IMR-90 (cell line): ENCODE measurements at places on chromosomes 3 and 15. TPM values are rescaled to one million over a fixed set of nuclear protein-coding genes. Genes with fewer than 3 reads are reported as not detected.

GRCh38 chr15:68699124-68699880 is 120.5 kb downstream of the CORO2B start:
- H3K36me3 ChIP-seq, result no peaks in the 10 kb centered on the region; the same call in none of the 2 replicates
- H3K4me3 ChIP-seq, result no peak overlapping the region
- no peak for DNase-seq
- H3K27me3 ChIP-seq, result no peaks in the 10 kb centered on the region
- H3K4me1 ChIP-seq, result peaks cover 5% of the 10 kb centered on the region; the same call in 1 of the 2 replicates

GRCh38 chr15:100612539-100612938 is 10.2 kb downstream of the ASB7 start:
- H3K4me1 ChIP-seq, result no peaks in the 10 kb centered on the region
- H3K36me3 ChIP-seq, result peaks cover 25% of the 10 kb centered on the region
- DNase-seq, result no peak
- no peaks in the 10 kb centered on the region for H3K27me3 ChIP-seq
- H3K27ac ChIP-seq, result no peak overlapping the region

- H3K27ac ChIP-seq, result no peak overlapping the region
- peaks cover 8% of the 10 kb centered on the region for H3K27me3 ChIP-seq
- no peak overlapping the region for H3K4me3 ChIP-seq
- no peak for DNase-seq
Observed at GRCh38 chr3:53675942-53676341, 170.3 kb downstream of the CHDH start.

- no peak overlapping the region for H3K4me3 ChIP-seq
- H3K36me3 ChIP-seq, result no peaks in the 10 kb centered on the region
- no peak overlapping the region for H3K27ac ChIP-seq
- peaks cover 26% of the 10 kb centered on the region for H3K27me3 ChIP-seq
Observed at GRCh38 chr15:33234020-33234461, 39.5 kb upstream of the FMN1 start.

- no peaks in the 10 kb centered on the region for H3K27me3 ChIP-seq
- H3K36me3 ChIP-seq, result no peaks in the 10 kb centered on the region
- no peak for DNase-seq
- H3K4me1 ChIP-seq, result no peaks in the 10 kb centered on the region
- H3K4me3 ChIP-seq, result no peak overlapping the region
- no peak overlapping the region for H3K27ac ChIP-seq
Observed at GRCh38 chr3:155254445-155254844, 39.0 kb downstream of the STRIT1 start.

DNA sequence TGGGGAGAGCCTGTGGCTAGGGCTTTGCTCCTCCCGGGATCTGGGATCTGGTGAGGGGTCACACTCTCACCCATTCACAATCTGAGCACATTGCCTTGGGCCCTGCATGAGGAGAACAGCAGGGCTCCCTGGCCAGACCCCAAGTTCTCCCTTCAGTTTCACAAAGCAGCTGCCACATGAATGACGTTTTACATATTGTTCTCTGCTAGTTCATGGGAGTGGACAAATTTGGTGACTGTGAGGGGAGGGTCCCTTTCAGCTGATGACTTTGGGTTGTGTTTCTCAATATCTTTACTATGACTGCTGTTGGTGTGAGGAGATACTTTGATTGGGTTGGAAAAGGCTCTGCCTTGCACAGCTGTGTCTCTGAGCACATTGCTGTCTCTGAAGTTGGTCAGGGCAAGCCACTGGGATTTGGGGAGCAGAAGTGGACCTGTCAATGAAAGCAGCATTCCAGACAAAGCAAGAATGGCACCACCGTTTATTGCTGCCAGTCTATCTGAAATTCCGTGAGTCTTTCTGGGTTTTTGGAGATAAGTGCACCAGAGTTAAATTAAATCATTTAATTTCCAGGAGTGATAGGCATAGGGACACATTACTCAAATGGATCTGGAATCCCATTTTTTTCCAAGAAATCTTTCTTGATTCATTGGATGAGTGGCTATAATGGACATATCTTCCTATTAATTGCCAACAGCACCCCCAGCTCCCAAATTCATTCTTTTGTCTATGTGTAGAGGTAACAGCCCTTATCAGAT is 10.3 kb downstream of the TIMP4 start:
- no peak for DNase-seq
- peaks cover 32% of the 10 kb centered on the region for H3K27me3 ChIP-seq
- no peak overlapping the region for H3K27ac ChIP-seq

- no peaks in the 10 kb centered on the region for H3K36me3 ChIP-seq
- H3K4me1 ChIP-seq, result no peaks in the 10 kb centered on the region
Observed at GRCh38 chr3:80040067-80040466, 272.3 kb upstream of the ROBO1 start.

GRCh38 chr3:171240504-171240835 is 213.9 kb upstream of the SLC2A2 start:
- no peaks in the 10 kb centered on the region for H3K4me1 ChIP-seq
- no peak overlapping the region for H3K4me3 ChIP-seq
- no peak for DNase-seq
- H3K27ac ChIP-seq, result no peak overlapping the region
- no peaks in the 10 kb centered on the region for H3K27me3 ChIP-seq

DNA sequence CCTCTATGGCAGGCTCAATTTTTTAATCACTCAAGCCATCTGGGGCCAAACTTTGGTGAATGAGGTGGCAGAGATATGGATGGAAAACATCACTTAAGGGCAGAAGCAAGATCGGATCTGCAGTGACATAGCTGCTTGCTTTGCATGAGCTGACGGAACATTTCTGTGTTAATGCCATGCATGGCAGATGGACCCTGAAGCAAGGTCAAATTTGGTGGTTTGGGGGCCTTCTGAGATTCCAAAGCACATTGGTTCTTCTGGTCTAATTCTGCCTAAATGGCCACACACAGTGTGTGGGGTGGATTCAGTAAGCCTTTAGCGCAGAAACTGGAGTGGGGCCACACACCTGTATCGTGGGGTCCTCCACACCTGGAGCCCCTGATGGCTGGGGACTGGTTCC is 38.3 kb upstream of the BCL2L10 start:
- no peak overlapping the region for H3K4me3 ChIP-seq
- H3K27me3 ChIP-seq, result no peaks in the 10 kb centered on the region
- H3K36me3 ChIP-seq, result peaks cover 20% of the 10 kb centered on the region
- DNase-seq, result no peak
- peaks cover 6% of the 10 kb centered on the region for H3K4me1 ChIP-seq

DNA sequence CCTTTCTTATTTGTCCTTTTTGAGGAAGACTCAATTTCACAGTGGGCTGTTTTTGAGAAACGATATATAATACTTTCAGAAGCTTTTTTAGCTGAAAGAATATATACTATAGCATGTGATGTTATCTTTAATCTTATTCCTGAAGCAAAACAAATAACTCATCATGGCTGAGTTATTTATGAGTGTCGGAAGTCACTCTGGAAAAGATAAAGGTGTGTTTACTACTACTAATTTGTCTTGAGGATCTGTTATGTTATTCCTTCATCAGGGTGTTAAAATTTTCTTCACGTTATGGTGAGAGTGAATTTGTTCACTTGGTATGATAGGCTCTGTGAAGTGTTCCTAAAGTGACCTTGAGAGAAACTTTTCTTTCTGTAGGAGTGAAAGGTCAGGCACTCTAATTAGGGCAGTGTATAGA is 4.7 kb downstream of the TCF12 start:
- no peaks in the 10 kb centered on the region for H3K27me3 ChIP-seq
- H3K27ac ChIP-seq, result no peak overlapping the region
- H3K4me3 ChIP-seq, result no peak overlapping the region
- peaks cover 5% of the 10 kb centered on the region for H3K36me3 ChIP-seq
- H3K4me1 ChIP-seq, result peaks cover 2% of the 10 kb centered on the region; the same call in 1 of the 2 replicates
- DNase-seq, result no peak

DNA sequence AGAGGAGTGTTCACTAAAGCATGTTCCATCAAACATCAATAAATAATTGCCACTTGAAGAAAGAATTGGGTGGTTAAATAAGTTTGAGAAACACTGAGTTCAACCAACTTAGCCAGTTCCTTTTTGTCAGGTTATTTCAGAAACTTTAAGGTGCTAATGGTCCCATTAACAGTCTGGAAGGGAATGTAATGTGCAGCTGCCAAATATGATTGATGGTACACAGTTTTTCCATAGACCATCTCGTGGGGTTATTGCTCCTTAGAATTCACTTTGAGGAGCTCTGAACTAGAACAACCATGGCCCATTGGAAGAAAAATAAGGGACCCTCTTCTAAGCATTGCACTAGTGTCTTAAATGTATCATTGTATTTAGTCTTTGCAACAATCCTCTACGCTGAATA is 185.8 kb upstream of the NR2F2 start:
- no peaks in the 10 kb centered on the region for H3K27me3 ChIP-seq
- no peak overlapping the region for H3K4me3 ChIP-seq
- H3K4me1 ChIP-seq, result no peaks in the 10 kb centered on the region
- H3K36me3 ChIP-seq, result no peaks in the 10 kb centered on the region
- no peak overlapping the region for H3K27ac ChIP-seq

- H3K27me3 ChIP-seq, result no peaks in the 10 kb centered on the region
- H3K36me3 ChIP-seq, result no peaks in the 10 kb centered on the region
- H3K27ac ChIP-seq, result peak overlapping the region; percentile 21; the same call in 1 of the 2 replicates
- H3K4me1 ChIP-seq, result peaks cover 3% of the 10 kb centered on the region
- H3K4me3 ChIP-seq, result no peak overlapping the region
Observed at GRCh38 chr3:71578054-71578751, 5.3 kb downstream of the FOXP1 start.

- peaks cover 3% of the 10 kb centered on the region; the same call in 1 of the 2 replicates for H3K36me3 ChIP-seq
- no peak for DNase-seq
- H3K27ac ChIP-seq, result no peak overlapping the region
- no peak overlapping the region for H3K4me3 ChIP-seq
- H3K4me1 ChIP-seq, result peaks cover 3% of the 10 kb centered on the region; the same call in 1 of the 2 replicates
- H3K27me3 ChIP-seq, result no peaks in the 10 kb centered on the region
Observed at GRCh38 chr3:126019683-126020082, 50.7 kb downstream of the ROPN1B start.

DNA sequence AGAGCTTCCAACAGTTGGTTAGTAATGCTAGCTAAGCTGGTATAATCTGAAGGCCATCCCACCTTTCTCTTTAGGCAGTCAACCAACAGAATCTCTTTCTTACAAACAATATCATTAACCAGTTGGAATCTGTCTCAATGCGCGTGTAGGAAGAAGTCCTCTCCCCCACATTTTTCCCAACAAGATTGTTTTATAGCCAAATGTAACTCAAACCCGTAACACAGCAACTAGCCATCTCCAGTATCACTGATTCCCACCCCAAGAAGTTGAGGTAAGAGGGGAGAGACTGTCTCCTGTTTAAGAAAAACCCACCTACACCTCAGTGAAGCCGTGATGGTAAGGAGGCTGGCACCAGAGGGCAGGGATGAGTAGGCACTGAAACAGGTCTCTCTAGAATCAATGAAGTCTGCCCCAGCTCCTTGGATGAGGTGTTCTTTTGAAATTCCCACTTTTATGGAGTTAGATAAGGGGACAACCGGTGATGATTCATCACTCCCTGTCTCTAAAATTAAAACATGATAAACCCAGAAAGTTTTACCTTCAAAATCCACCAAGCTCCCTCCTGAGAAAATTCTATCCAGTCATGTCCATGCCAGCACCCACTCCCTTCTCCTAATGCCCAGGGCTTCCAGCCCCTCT is 30.9 kb downstream of the CDC25A start:
- peaks cover 13% of the 10 kb centered on the region for H3K36me3 ChIP-seq
- DNase-seq, result peak; percentile 52
- no peak overlapping the region for H3K27ac ChIP-seq
- no peaks in the 10 kb centered on the region for H3K27me3 ChIP-seq
- no peak overlapping the region for H3K4me3 ChIP-seq

- no peaks in the 10 kb centered on the region for H3K36me3 ChIP-seq
- no peaks in the 10 kb centered on the region for H3K4me1 ChIP-seq
- peaks cover 18% of the 10 kb centered on the region for H3K27me3 ChIP-seq
- H3K4me3 ChIP-seq, result no peak overlapping the region
- no peak for DNase-seq
Observed at GRCh38 chr3:115683305-115683704, 60.0 kb downstream of the GAP43 start.

- H3K4me1 ChIP-seq, result no peaks in the 10 kb centered on the region
- H3K27ac ChIP-seq, result no peak overlapping the region
- DNase-seq, result peak; percentile 37
- peaks cover 17% of the 10 kb centered on the region for H3K27me3 ChIP-seq
- no peaks in the 10 kb centered on the region for H3K36me3 ChIP-seq
Observed at GRCh38 chr3:32176989-32177701, 61.3 kb upstream of the CMTM8 start.

DNA sequence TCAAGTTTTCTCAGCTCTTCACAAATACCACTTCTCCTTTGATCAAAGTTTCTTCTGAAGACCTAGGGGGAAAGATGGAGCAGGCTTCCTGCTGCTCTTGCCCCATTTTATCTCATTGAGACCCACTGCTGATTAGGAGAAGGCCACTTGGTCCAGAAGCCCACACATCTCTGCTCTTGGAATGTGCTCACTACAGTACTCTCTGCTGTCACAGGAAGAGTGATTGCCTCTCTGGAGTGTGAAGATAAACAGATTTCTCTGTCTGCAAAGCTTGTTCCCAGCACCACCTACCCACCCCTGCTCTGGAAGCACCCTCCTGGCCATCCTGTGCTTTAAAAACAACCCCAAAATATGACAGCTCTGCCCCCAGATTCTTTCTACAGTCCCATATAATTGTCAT is 41.3 kb upstream of the PRTG start:
- no peak overlapping the region for H3K27ac ChIP-seq
- no peak overlapping the region for H3K4me3 ChIP-seq
- no peaks in the 10 kb centered on the region; the same call in 1 of the 2 replicates for H3K4me1 ChIP-seq
- no peaks in the 10 kb centered on the region for H3K36me3 ChIP-seq
- no peak for DNase-seq
- peaks cover 7% of the 10 kb centered on the region for H3K27me3 ChIP-seq

The LDHAL6B gene
- polyA plus RNA-seq, result not detected in 2 replicates

The SLC9C1 gene
- polyA plus RNA-seq, result not detected in 2 replicates

The LRRIQ4 gene
- not detected in 2 replicates for polyA plus RNA-seq

The IREB2 gene
- polyA plus RNA-seq, result 10.0 and 13.5 TPM in 2 replicates

The BAHD1 gene
- polyA plus RNA-seq, result 8.1 and 8.7 TPM in 2 replicates

The SLC27A2 gene
- polyA plus RNA-seq, result not detected in 2 replicates
